ENCODE measurements at places on chromosomes 1 and 21. TPM values are rescaled to one million over a fixed set of nuclear protein-coding genes. Genes with fewer than 3 reads are reported as not detected.

Gene USH2A
- not detected for total RNA-seq

Gene GLMP
- total RNA-seq: 21.9 TPM

DNA sequence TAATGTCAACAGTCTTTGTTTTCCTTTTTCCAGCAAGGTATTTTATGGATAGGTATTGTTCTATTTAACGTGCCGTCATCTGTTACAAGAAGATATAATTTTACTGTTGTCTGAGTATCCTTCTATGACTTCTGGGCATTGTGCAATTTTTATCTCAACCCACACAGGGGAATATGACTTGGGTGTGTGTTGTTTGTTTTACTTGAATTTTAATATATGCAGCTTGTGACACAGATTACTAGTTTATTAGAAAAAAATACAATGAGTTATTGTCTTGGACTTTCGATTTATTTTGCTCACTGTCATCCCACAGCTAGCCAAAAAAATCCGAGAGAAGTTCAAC, 111.9 kb downstream of the CACHD1 start:
- DNase-seq: no peak
- H3K27ac ChIP-seq: no peak overlapping the region
- H3K36me3 ChIP-seq: no peaks in the 10 kb centered on the region
- no peak overlapping the region for H3K4me3 ChIP-seq
- no peaks in the 10 kb centered on the region for H3K27me3 ChIP-seq

DNA sequence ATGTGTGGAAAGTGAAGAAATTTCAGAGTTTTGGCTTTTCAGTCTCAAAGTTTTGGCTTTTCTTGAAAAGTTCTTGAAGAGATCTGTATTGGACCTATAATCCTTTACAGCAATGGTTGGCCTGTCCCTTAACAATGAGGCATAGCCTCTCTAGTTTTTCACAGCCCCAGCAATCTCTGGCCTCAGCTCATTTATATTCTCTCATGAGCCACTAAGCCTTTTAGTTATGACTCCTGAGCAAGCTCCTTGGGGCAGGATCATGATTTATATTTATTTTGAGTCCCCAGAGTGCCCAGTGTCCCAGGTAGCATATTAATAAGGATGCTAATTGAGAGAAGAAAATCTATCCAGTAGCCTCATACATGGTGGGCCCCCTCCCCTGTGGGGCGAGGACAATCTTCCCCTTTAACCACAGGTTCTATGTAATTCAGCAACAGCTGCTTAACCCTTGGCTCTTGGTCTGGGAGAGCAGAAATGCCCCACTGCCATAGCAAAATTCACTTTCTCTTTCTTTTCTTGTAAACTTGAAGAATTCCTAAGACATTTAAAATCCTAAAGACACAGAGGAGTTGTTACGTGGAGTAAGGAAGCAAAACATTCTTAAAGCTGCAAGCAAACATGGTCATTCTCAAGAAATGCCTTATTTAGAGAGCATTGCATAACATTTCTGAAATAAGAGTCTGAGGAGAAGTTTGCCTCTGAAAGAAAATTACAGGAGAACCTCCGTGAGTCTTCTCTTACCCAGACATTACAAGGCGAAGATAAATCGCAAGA, 6.3 kb downstream of the NGF start:
- H3K4me1 ChIP-seq: peaks cover 41% of the 10 kb centered on the region
- no peak for DNase-seq
- H3K36me3 ChIP-seq: no peaks in the 10 kb centered on the region
- H3K27ac ChIP-seq: peak overlapping the region; percentile 65
- no peaks in the 10 kb centered on the region for H3K27me3 ChIP-seq

DNA sequence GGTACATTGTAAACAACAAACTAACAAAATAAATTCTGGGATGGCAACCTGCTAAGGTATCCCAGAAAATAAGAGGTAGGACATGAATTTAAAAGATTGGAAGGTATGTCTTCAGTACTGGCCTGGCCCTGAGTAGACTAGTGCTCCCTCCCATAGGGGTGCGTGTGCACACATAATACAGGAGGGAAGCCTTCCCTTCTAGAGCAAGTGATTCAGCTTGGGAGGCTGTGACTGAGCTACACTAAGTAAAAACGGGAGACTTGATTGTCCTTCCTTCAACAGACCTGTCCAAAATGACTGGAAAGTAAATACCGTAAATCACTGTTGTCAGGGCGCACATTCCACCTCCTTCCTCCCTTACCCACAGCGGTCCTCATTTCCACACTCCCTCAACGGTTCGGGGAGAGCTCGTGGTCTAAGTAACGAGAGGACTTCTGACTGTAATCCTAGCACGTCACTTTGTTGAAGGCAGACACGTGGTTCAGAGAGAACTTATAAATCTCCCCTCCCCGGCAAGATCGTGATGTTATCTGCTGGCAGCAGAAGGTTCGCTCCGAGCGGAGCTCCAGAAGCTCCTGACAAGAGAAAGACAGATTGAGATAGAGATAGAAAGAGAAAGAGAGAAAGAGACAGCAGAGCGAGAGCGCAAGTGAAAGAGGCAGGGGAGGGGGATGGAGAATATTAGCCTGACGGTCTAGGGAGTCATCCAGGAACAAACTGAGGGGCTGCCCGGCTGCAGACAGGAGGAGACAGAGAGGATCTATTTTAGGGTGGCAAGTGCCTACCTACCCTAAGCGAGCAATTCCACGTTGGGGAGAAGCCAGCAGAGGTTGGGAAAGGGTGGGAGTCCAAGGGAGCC, at the start of gene TGFB2:
Gene TGFB2 (plus strand): TSS at position 523 of the 859 bp plus-strand sequence. CDS start 1,366 bp downstream, outside the sequence.
- H3K27me3 ChIP-seq: no peaks in the 10 kb centered on the region
- H3K36me3 ChIP-seq: no peaks in the 10 kb centered on the region
- DNase-seq: peak; percentile 54
- H3K4me3 ChIP-seq: peak within 1 kb of the TSS; percentile 62
- H3K27ac ChIP-seq: peak within 1 kb of the TSS; percentile 63
- no peaks in the 10 kb centered on the region for H3K4me1 ChIP-seq

- DNase-seq: no peak
- no peaks in the 10 kb centered on the region for H3K4me1 ChIP-seq
- no peaks in the 10 kb centered on the region for H3K27me3 ChIP-seq
These were observed 1108.7 kb downstream of the NCAM2 start for GRCh38 chr21:22106720-22107410.

DNA sequence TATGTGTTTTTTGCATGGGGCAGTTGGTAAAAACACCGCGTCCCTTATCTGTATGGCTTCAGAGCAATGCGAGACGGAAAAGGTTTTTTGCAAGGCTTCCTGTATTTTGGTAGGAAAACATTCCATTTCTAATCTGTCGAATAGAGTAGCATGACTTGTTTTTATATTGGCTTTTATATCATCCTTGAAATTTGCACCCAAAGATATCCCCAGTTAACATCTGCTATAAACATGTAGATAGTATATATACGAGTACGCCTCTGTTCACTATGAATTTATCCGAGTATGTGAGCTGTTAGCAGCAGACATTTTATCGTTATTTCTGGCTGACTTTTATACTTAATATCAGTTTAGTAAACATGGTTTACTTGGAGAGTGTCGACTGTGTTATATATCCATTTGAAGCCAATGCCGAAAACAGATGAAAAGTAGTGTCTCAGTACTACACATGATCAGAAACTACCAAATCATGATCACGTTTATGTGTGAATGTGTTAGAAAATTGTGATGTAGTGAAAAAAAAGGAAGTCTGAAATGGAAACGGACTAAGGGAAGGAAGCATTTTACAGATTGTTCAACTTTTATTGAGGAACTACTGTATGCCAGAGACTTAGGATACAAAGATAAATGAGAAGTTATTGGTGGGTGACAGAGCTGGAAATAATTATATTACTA, 1.0 kb downstream of the LEPR start:
- no peak overlapping the region for H3K27ac ChIP-seq
- H3K27me3 ChIP-seq: no peaks in the 10 kb centered on the region
- no peak for DNase-seq

- no peak overlapping the region for H3K27ac ChIP-seq
- no peak overlapping the region for H3K4me3 ChIP-seq
- no peak for DNase-seq
- H3K4me1 ChIP-seq: peaks cover 6% of the 10 kb centered on the region
- H3K27me3 ChIP-seq: no peaks in the 10 kb centered on the region
These were observed 23.8 kb downstream of the KCNA2 start for GRCh38 chr1:110582378-110582777.

- no peak for DNase-seq
- H3K4me3 ChIP-seq: no peak overlapping the region
- H3K4me1 ChIP-seq: no peaks in the 10 kb centered on the region
- H3K27ac ChIP-seq: no peak overlapping the region
These were observed 4.7 kb downstream of the KRTAP10-8 start for GRCh38 chr21:44616591-44616926.

All from ovary (tissue), 10 donors.